ENCODE measurements at places on chromosomes 2 and 18.

GRCh38 chr2:16170675-16171424, 230.5 kb downstream of the MYCN start:
- DNase-seq = no peak

DNA sequence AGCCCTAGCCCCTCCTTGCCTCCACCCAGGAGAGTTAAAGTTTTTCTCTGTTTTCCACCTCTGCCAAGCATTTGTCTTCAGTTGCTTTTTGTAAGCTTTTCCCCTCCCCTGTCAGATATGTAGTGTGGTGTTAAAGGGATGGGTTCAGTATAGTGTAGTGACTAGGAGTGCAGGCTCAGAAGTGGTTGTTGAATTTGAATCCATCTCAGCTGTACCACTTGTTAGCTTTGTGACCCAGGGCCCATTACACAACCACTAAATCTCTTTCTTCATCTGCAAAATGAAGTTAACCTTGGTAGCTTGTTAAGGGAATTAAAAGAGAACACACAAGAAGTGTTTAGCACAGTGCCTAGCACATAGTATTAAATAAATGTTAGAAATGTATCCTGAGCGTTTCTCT, 56.9 kb downstream of the MAP3K20 start:
- no peak for DNase-seq

GRCh38 chr2:41970988-41971660, 76.7 kb upstream of the PKDCC start:
- no peak for DNase-seq

DNA sequence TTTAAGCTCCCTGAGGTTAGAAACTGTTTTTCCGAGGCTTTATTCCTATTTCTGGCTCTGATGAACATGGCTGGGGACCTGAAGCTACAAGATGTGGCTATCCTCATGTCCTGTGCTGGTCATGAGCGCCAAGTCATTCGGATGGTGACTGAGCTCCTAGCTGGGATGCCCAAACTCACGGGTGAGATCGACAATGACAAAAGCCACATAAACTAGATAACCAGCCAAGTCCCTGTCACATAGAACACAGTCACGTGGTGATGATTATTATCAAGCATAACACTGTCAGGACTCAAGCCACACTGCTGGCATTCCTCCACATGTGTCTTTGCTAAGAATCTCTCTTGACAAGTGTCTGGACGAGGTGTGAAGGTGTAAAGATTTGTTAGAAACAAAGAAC, 274.9 kb downstream of the CLIP4 start:
- no peak for DNase-seq

DNA sequence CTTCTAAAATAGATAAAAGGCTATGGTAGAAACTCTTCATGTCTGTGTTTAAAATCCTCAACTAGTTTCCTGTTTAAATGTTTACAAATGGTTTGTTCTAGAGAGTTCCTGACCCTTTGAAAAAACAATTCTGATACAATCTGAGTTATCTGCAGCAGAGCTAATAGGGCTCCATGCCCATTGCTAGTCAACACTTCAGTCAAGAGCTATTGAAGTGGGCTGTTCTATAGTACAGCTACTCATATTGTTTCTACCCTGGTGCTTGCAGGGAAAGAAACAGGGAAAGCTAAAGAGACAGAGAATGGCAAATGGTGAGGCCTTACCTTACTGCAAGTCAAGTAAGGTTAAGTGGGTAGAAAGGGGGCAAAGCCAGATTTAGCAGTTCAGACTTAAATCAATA, 112.3 kb upstream of the CAVIN2 start:
- no peak for DNase-seq

DNA sequence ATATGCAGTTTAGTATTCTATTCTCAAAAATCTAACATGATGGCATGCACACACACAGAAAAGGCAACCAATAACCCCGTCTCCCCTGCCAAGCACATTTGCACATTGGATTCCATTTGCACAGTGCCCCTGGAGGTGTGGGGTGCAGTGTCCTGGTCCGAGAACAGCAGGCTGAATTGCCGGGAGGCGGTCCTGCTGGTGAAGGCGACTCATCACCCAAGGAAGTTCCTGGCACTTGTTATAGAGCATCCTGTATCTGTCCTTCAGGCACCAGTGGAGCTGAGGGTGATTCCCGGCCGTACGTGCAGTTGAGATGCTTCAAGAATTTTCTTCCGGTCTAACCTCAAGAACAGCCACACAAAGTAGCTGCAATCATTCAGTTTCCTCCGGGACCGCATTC, 73.0 kb upstream of the RAB12 start:
- no peak for DNase-seq

DNA sequence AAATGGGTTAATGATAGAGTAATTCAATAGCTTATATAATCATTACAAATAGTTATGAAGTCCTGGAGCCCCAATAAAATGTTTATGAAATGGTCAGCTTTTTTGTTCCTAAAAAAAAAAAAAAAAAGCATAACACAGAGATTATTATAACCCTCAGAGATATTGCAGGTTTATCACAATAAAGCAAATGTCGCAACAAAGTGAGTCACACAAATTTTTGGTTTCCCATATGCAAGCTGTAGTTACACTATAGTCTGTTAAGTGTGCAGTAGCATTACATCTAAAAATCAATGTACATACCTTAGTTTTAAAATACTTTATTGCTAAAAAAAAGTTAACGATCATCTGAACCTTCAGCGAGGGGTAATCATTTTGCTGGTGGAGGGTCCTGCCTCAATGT, 20.0 kb downstream of the WDFY1 start:
- DNase-seq = no peak

- DNase-seq = no peak
Observed at GRCh38 chr18:45653090-45653489, 37.8 kb downstream of the SLC14A2 start.

DNA sequence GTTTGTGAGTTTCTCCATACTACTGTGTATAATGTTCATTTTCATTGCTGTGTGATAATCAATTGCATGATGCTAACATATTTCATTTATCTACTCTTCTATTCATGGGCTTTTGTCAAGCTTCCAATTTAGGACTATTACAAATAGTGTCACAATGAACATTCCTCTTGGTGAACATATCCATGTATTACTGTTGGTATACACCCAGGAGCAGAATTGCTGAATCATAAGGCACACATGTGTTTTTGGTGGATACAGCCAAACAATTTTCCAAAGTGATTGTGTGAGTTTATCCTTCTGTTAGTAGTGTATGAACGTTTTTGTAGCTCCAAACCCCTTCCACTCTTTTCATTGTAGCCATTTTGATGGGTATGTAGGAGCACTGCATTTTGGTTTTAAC, 101.6 kb upstream of the COPS8 start:
- DNase-seq = no peak

GRCh38 chr2:65366595-65367125, 65.7 kb downstream of the SPRED2 start:
- DNase-seq = peak; percentile 14

- DNase-seq = no peak
Observed at GRCh38 chr18:31941010-31941809, 1.7 kb downstream of the TRAPPC8 start.
